ENCODE measurements at places on chromosomes 5 and 9.

GRCh38 chr5:14445013-14445412 is 136.6 kb upstream of the OTULINL start:
- no peak for DNase-seq

- no peak for DNase-seq
Observed at GRCh38 chr5:178237431-178238312, 5.1 kb upstream of the PHYKPL start.

DNA sequence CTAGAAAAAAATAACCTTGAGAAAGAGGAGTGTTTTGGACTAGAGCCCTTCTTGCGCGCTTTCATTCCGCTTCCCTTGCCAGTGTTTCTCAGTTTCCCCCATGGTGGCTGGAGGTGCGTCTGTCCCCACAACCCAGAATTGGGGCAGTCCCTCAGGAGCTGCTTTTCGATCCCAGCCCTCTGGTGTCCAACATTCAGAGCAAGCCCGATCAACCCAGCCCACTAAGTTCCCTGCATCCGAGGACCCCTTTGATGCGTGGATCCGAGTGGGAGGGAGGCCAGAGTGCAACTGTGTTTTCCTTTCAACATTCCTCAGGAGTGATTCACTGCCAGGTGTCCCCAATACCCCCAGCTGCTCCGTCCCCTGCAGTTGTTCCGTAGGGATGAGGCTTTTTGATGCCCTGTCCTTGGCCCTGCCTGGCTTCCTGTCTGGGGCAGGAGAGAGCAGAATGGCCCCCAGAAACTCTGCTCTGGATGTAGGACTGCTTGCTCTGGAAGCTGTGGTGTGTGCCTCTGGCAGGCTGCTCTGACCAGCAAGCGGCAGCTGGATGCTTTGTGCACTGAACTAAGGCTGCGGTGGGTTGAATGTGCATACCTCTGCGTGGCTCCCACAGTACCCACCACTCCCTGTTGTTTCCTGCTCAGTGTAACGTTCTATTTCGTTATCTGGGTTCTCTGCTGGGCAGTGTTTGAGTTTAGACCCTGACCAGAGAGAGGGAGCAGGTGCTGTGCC is 117.5 kb downstream of the BOD1 start:
- no peak for DNase-seq

GRCh38 chr5:112059579-112060135 is 302.7 kb upstream of the NREP start:
- DNase-seq, result no peak

- DNase-seq, result no peak
Observed at GRCh38 chr5:125926172-125926571, 497.0 kb upstream of the GRAMD2B start.

DNA sequence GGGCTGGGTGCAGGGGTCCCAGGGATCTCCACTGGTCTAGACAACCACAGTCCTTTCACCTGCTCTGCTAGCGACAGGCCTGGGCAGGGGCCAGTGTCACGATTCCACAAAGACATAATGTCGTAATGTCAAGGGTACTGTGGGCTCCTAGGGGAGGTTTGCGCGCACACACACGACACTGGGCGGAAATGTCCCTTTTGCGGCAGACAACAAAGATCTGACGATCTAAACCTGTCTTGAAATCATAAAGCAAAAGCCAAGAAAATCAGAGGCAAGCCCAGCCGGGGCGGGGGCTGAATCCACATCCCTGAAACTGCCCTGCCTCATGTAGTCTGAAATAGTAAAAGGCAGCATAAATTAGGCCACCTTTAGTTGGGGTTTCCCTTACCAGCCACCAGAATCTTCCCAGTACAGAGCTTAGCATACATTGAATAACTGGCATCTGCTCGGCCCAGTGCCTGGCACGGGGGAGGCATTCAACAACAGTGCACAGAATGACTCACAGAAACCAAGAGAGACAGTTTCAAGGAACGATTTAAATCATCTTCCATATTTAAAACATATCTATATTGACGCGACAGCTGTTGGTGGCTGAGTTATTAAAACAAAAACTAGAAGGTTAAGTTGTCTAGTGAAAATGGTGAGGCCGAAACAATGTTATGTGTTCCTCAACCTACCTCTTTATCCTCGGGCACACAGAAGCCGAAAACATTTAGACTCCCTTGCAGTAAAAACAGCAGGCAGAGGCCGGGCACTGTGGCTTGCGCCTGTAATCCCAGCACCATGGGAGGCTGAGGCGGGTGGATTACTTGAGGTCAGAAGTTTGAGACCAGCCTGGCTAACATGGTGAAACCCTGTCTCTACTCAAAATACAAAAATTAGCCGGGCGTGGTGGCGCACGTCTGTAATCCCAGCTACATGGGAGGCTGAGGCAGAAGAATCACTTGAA is 151.0 kb downstream of the MYO10 start:
- no peak for DNase-seq

DNA sequence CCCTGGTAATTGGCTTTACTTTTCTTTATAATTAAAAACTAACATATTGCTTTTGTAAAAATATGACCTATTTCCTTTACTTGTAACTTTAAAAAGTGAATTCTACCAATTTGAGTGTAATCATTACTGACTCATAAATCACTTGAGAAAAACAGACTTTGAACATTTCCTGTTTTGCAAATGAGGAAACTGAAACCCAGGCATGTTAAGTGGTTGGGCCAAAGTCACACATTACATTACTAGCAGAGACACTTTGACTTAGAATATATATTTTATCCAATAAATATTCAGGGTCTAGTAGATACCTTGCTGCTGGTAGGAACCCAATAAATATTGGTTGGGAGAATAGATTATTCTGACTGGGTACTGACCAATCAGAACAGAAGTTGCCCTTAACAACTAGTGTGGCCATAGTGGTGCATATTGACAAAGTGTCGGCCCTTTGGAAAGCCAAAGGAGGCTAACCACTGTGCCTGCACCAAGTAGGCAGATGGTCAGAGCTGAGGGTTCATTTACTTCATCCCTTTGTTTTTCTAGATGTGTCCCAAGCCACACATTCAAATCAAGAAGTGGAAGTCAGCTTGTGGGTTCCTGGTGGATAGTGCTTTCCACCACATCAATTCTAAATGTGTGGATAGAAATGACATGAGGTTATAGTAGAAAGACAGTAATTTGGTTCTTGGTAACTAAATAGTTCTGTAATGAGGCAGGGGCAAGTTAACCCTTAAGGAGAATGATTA is 365.1 kb upstream of the RIOK2 start:
- no peak for DNase-seq

- no peak for DNase-seq
Observed at GRCh38 chr9:86703346-86703745, 244.0 kb downstream of the GAS1 start.

DNA sequence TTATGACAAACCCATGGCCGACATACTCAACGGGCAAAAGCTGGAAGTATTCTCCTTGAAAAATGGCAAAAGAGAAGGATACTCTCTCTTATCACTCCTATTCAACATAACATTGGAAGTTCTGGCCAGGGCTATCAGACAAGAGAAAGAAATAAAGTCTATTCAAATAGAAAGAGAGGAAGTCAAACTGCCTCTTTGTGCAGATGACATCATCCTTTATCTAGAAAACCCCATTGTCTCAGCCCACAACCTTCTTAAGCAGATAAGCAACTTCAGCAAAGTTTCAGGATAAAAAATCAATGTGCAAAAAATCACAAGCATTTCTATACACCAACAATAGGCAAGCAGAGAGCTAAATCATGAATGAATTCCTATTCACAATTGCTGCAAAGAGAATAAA is 1799.9 kb upstream of the ACO1 start:
- DNase-seq, result no peak

DNA sequence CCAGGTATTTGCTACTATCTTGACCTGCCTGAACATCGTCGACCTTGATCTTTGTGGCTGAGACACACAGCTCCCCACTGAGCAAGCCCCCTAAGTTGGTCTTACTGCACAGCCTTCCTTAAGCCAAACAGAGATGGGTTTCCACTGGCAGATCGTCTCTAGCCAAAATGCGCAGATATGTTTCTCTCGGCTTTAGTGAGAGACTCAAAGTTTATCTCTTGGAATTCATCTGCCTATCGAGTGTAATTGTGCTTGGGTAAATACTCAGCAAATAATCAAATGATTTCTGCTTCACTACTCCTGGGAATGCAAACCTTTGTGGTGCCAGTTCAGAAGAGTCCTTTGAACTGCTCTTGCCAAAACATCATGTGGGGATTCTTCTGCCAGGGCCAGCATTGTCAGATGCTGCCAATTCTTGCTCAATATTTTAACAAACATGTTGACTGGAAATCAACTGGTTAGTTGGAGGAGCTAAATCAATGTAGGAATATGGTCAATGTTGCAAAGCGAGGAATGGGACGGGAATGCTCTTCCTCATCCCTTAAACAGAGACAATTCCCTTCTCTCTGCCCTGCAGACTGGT is 141.2 kb upstream of the SLC28A3 start:
- no peak for DNase-seq

GRCh38 chr5:135329066-135329912 is 69.7 kb downstream of the MACROH2A1 start:
- no peak for DNase-seq

GRCh38 chr9:133188006-133188842 is 20.8 kb downstream of the OBP2B start:
- no peak for DNase-seq

- no peak for DNase-seq
Observed at GRCh38 chr9:77435688-77436087, 212.4 kb downstream of the GNA14 start.

- no peak for DNase-seq
Observed at GRCh38 chr9:116465576-116466270, 221.4 kb upstream of the TRIM32 start.

- no peak for DNase-seq
Observed at GRCh38 chr9:82677086-82677485, 385.9 kb downstream of the RASEF start.

DNA sequence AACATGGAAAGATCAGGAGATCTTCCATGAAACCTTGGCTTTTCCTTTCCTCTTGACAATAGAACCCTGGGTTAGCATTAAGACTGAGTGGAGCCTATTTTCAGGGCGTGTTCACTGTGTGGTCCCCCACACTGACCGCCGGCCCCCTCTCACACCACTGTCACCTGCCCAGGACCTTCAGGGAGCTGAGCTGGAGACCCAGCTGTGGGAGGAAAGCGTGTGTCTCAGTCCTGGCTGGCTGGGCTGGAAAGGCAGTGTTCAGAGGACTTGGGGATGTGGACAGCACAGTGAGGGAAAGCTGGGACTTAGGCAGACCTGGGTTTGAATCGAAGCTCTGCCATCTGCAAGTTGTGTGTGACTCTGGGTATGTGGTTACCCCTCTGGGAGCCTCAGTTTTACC is 268.1 kb downstream of the NSG2 start:
- DNase-seq, result no peak

- DNase-seq, result no peak
Observed at GRCh38 chr5:5420251-5420650, 2.2 kb upstream of the ICE1 start.

GRCh38 chr5:142315096-142315900 is 9.5 kb downstream of the SPRY4 start:
- no peak for DNase-seq

DNA sequence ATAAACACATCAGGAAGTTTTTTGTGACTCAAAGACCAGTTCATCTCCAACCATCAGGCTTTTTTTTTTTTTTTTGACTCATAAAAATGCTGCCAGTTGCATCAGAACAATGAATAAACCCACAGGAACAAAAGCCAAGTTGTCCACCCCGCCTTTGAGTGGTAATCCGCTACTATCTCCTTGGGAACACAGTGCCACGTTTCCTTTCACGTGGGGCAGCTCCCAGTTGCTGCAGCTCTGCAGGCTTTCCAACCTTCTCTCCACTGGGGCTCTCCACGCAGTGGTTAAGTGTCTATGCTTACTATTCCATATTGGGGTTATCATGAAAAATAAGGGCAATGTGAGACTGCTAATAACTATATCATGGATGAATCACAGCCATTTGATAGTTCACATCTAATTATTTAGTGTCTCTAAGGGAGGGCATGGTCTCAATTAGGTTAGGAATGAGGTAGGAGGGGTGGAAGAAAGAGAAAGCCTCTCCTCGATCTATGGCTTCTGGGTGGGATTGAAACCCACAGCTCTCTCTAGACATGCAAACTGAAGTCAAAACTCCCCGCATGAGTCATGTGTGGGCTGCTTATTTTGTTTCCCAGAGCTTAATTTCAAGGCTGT is 55.8 kb upstream of the ACTBL2 start:
- no peak for DNase-seq

- no peak for DNase-seq
Observed at GRCh38 chr5:6483880-6484382, 35.3 kb downstream of the UBE2QL1 start.

- no peak for DNase-seq
Observed at GRCh38 chr9:16964228-16964627, 93.8 kb upstream of the BNC2 start.

GRCh38 chr9:33311953-33312352 is 21.6 kb downstream of the NFX1 start:
- DNase-seq, result no peak

- no peak for DNase-seq
Observed at GRCh38 chr9:107016383-107016782, 153.4 kb downstream of the ZNF462 start.

GRCh38 chr9:119027901-119028699 is 341.1 kb downstream of the BRINP1 start:
- DNase-seq, result no peak

DNA sequence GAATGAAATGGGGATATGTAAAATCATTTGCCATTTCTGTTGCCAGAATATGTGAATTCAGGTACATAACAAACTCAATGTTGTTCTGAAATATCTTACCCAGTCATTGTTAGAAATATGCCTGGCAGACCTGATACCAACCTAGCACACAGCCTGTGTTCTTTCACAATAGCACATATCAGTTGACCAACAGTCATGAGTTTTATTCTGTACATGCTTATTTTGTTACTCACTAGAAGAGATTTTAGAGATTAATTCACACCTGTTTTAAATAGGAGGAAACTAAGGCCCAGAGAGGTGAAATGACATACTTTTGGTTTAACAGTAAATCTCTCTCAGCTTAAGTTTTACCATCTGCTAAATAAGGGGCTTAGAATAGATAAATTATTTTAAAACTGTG is 8.4 kb upstream of the PPP1R2B start:
- DNase-seq, result no peak

DNA sequence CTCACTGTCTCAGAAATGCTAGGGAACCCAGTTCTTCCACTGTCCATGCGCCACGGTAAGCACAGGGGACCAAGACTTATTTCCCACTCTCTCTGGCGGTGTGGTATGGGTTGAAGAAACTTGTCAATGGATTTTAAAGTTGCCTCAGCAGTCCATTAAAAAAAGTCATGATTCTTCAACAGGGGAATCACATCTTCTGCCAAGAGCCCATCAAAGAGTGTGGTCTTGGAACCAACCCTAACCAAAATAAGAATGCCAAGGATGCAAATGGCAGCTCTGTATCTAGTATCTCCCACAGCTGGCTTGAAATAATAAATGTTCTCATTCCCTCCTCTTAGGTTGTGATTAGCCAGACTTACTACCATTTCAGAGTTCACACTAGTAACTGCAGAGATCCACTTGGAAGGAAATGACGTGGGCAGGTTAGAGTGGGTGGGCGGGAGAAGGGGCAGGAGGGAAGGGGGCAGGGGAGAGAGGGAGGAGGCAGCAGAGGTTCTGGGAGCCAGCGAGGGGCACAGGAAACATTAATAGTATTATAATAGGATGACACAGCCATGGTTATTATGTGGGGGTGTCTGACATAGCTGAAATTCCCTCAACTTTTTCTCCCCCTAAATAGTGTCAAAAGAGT is 17.6 kb downstream of the PTCH1 start:
- no peak for DNase-seq

Measured in NCI-H187 treated with DMSO at 0.1 percent for 48 hours (cell line).